Gastrocnemius medialis (tissue), 4 donors: ENCODE measurements at places on chromosomes 4 and X. TPM values are rescaled to one million over a fixed set of nuclear protein-coding genes. Genes with fewer than 3 reads are reported as not detected.

DNA sequence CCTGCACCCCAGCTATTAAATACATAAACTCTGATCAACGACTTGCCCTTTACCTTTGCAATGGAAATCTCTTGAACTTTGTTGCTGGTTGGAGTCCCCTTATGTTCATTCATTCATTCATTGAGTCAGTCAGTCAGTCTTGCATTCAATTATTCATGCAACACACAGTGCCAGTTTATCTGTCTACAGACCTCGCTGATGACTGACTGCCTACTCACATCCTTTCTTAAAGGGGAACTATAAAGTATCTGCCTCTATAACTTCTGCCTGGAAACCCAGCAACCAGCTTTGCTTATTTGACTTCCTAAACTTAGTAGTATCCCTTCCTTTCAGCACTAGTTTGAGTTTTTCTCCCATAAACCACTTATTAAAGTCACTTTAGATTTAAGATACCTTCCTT lies 620.8 kb upstream of the ADGRL3 start:
- H3K27ac ChIP-seq, result no peak overlapping the region
- no peaks in the 10 kb centered on the region for H3K27me3 ChIP-seq
- no peak for DNase-seq
- no peak overlapping the region for H3K4me3 ChIP-seq
- H3K4me1 ChIP-seq, result no peaks in the 10 kb centered on the region

DNA sequence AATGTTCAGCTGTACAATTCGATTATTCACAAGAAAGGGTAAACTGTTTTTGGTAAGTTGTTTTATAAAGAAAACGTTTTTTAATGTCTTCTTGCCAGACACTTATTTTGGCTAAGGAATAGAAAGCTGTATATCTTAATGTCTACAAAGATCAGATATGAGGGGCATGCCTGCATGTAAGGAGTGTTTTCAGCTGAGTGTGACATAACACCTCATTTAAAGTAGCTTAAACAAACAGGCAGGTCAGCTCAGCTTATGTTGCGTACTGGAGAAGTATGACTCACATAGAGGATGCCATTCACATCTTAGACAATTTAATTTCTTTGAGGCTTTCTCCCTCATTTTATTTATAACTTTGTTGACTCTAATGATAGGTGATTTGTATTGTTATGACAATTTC lies 30.4 kb downstream of the LAMTOR3 start:
- H3K27ac ChIP-seq, result no peak overlapping the region
- no peaks in the 10 kb centered on the region for H3K27me3 ChIP-seq
- DNase-seq, result no peak
- no peaks in the 10 kb centered on the region for H3K36me3 ChIP-seq
- no peak overlapping the region for H3K4me3 ChIP-seq

DNA sequence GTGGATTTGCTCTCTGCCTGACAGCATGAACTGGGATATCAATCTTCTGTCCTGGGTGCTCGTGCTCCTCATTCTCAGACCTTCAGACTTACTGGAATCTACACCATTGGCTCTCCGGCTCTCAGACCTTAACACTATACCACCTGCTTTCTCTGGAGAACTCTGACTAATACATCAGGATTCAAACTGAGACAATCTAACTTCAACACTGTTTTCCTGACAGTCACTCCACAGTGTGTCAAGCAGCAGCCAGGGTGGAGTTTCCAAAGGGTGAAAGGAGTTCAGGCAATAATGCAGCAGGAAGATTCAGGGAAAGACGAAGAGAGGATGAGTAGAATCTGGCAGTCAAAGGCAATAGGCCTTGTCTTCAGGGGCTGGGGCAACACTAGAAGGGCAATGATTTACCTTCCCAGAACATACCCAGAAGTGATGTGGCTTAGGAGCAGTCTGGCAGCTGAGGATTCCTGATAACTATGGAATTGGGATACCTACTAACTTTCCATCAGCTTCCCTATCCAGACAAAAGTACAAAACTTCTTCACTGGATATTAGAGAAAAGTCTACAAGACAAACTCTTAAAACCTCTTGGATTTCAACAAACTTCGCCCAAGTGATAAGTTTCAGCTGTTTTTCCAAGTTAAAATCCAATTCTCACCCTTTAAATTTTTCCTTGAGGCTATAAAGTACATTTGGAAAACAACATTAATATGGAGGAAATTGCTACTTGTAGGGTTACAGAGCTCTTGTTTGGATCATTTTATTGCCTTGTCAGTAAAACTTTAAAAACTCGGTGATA lies 58.4 kb upstream of the SLIT2 start:
- H3K4me1 ChIP-seq, result no peaks in the 10 kb centered on the region
- H3K27ac ChIP-seq, result no peak overlapping the region
- H3K4me3 ChIP-seq, result no peak overlapping the region

GRCh38 chrX:15911734-15912550 lies 57.3 kb upstream of the AP1S2 start:
- H3K4me3 ChIP-seq, result no peak overlapping the region
- no peaks in the 10 kb centered on the region for H3K36me3 ChIP-seq
- no peaks in the 10 kb centered on the region for H3K27me3 ChIP-seq
- no peaks in the 10 kb centered on the region for H3K4me1 ChIP-seq
- DNase-seq, result no peak

GRCh38 chr4:8287343-8288280 lies 18.1 kb downstream of the HTRA3 start:
- DNase-seq, result no peak
- H3K36me3 ChIP-seq, result no peaks in the 10 kb centered on the region
- no peak overlapping the region for H3K27ac ChIP-seq
- H3K4me3 ChIP-seq, result no peak overlapping the region
- H3K4me1 ChIP-seq, result no peaks in the 10 kb centered on the region
- H3K27me3 ChIP-seq, result no peaks in the 10 kb centered on the region

- DNase-seq, result no peak
- H3K27me3 ChIP-seq, result no peaks in the 10 kb centered on the region
- peaks cover 68% of the 10 kb centered on the region for H3K36me3 ChIP-seq
- H3K4me1 ChIP-seq, result no peaks in the 10 kb centered on the region
- H3K27ac ChIP-seq, result no peak overlapping the region
- H3K4me3 ChIP-seq, result no peak overlapping the region
These were observed 9.6 kb downstream of the PAICS start for GRCh38 chr4:56445699-56446098.

DNA sequence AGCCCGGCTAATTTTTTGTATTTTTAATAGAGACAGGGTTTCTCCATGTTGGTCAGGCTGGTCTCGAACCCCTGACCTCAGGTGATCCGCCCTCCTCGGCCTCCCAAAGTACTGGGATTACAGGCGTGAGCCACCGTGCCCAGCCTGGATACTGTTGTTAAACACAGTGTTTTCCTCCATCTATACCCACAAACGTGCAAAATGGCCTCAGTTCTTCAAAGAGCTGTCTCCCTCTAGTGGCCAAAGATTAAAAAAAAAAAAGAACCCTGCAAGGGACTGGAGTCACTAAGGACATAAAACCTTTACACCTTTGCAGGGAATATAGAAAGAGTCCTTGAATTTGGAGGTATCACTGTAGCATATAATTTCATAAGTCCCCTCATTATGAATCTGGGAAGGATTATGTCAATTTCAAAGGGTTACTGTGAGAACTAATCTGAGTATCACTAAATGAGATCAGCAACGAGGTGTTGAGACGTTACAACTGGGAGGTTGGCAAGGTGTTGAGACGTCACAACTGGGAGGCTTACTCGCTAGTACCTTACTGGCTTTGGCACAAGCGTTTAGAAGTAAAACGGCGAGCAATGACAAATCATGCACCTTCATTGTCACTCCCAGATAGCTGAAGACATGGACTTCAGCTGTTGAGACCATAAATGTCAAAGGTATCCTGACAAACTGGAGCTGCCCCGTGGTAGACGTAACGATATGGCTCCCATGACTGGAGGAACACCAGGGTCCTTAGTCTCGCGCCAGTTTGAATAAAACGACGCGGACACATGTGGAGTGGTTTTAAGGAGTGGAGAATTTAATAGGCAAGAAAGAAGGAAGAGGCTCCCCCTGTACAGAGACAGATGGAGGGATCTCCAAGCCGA lies 33.4 kb upstream of the ENPP6 start:
- no peak overlapping the region for H3K4me3 ChIP-seq
- no peak overlapping the region for H3K27ac ChIP-seq
- H3K27me3 ChIP-seq, result no peaks in the 10 kb centered on the region
- no peak for DNase-seq
- no peaks in the 10 kb centered on the region for H3K4me1 ChIP-seq

DNA sequence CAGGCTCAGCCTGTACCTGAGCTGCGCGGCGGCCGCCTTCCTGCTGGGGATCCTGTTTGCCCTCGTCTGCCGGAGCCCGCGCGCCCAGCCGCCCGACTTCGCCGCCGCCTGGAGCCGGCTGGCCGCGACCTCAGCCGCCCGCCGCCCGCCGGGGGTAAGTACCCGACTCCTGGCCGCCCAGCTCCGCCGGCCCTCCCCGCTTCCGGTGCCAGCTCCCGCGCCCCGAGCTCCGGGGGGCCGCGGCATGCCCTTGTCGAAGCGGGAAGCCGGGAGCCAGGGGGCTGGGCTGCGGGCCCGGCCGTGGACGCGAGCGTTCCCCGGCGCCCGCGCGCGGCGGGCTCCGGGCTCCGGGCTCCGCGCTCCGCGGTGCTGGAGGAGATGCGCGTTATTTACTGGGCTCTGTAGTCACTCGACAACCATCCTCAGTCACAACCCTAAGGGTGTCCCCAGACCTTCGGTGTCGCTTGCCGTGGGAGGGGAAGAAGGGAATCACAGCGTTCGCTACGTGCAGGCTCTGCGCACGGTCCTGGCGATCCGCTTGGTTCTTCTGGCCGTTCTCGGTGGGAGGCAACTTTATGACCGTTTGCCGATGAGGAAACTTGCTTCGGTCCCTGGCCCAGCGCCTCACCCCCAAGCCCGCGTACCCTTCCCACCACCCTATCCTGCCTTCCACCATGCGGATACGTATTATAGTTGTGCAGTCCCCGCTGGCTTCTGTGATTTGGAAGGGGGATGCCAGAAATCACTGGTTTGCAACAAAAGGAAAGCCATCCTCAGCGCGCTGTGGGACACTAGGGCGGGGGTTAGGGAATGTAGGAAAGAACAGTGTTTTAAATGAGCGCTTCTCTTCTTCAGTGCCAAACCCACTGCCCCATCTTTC lies 944 bp downstream of the SNX25 start:
- H3K27me3 ChIP-seq, result no peaks in the 10 kb centered on the region
- peaks cover 16% of the 10 kb centered on the region for H3K4me1 ChIP-seq
- H3K4me3 ChIP-seq, result peak overlapping the region; percentile 62
- H3K27ac ChIP-seq, result peak overlapping the region; percentile 75

FAM199X gene
- 19.1 TPM for total RNA-seq

GRCh38 chr4:89617317-89617716 lies 219.6 kb downstream of the SNCA start:
- H3K4me1 ChIP-seq, result no peaks in the 10 kb centered on the region
- no peaks in the 10 kb centered on the region for H3K36me3 ChIP-seq
- H3K27me3 ChIP-seq, result no peaks in the 10 kb centered on the region
- no peak overlapping the region for H3K27ac ChIP-seq

DNA sequence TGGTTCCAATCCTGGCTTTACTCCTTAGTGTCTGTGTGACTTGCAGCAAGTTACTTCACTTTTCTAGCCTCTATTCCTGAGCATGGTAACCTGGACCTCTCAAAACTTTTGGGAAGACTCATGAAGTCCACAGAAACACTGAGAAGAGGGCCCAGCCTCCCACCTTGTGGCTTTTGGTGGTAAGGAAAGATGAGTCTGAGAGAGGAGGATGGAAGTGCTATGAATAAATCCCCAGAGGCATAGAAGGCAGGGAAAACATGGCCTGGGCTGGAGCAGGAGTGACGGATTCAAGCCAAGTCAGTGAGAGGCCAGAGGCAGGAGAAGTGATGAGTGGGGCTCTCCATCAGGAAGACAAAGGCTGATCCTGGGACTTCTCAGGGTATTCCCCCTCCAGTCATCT lies 10.9 kb upstream of the MAGEA4 start:
- H3K27ac ChIP-seq, result no peak overlapping the region
- DNase-seq, result no peak
- no peaks in the 10 kb centered on the region for H3K27me3 ChIP-seq
- no peaks in the 10 kb centered on the region for H3K36me3 ChIP-seq
- H3K4me3 ChIP-seq, result no peak overlapping the region
- H3K4me1 ChIP-seq, result no peaks in the 10 kb centered on the region

GRCh38 chrX:69065451-69065850 lies 99.8 kb downstream of the PJA1 start:
- peaks cover 5% of the 10 kb centered on the region for H3K27me3 ChIP-seq
- H3K4me1 ChIP-seq, result no peaks in the 10 kb centered on the region
- no peak for DNase-seq
- no peak overlapping the region for H3K4me3 ChIP-seq

DNA sequence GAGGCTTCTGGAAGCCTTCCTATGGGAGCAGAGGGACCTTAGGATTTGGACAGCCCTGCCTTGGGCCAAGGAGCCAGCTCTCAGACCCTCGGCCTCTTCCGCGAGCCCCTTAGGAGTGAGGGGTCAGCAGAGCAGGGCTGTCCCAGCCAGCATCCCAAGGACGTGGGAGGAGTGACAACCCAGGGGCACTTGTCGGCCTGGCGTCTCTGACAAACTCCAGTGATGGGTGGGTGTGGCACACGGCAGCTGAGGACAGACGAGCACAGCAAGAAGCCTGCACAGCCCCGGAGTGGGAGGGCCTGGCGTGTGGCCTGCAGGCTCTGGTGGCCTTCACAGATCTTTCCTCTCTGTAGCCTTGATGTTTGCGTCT lies 11.6 kb upstream of the TNIP2 start:
- H3K4me1 ChIP-seq, result no peaks in the 10 kb centered on the region
- H3K36me3 ChIP-seq, result no peaks in the 10 kb centered on the region
- no peak overlapping the region for H3K27ac ChIP-seq
- DNase-seq, result no peak

APBB2 gene
- 20.5 TPM for total RNA-seq

SPIN4 gene
- 1.2 TPM for total RNA-seq

DNA sequence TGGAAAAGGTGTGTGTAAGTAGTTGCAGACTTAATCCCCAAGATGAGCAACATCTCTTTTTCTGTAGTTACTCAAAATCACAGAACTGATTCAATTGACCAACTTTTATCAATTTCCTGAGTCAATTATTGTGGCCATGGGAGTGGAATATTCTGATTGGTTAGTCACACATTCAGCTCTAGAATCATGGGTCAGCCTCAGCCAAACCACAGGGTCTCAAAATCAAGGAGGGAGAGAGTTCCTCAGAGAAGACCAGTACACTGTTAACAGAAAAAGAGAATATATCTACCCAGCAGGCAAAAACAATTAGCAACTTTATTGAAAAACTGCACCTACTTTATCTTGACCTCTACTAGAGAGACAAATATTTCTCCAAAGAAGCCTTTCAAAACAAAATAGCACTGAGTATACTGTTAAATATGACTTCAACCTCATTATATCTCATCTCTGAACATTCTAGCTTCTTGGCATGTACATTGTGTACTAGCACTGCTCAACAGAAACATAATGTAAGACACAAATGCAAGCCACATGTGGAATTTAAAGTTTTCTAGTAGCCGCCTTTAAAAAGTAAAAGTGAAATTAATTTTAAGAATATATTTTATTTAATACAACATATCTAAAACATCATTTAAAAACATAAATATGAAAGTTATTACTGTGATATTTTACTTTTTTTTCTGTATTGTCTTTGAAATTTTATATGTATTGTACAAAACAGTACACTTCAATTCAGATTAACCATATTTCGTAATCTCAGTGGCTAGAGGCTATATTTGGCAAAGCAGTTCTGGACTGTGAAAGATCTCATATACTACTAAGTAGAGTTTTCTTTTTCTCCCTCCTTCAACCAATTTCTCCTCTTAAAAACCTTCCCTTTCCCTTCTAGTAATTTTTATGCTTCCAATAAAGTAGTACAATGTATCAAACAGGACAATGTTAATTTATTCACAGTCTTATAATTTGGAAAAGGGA lies 11.8 kb upstream of the LCORL start:
- no peak for DNase-seq
- no peaks in the 10 kb centered on the region for H3K4me1 ChIP-seq
- no peak overlapping the region for H3K27ac ChIP-seq
- no peaks in the 10 kb centered on the region for H3K36me3 ChIP-seq
- H3K4me3 ChIP-seq, result no peak overlapping the region
- no peaks in the 10 kb centered on the region for H3K27me3 ChIP-seq

ATP1B4 gene
- total RNA-seq, result 6.1 TPM
